ENCODE measurements at places on chromosomes 6 and 20. TPM values are rescaled to one million over a fixed set of nuclear protein-coding genes. Genes with fewer than 3 reads are reported as not detected.

TMC2 gene
- not detected for total RNA-seq

BANF2 gene
- not detected for total RNA-seq

C6orf141 gene
- 23.4 TPM for total RNA-seq

PRSS16 gene
- 2.5 TPM for total RNA-seq

DDR1 gene
- 48.2 TPM for total RNA-seq

LPIN3 gene
- 9.5 TPM for total RNA-seq

LTV1 gene
- total RNA-seq, result 37.8 TPM

TRAPPC3L gene
- not detected for total RNA-seq

CST5 gene
- not detected for total RNA-seq

SUMO4 gene
- total RNA-seq, result not detected

THEMIS gene
- not detected for total RNA-seq

EZR gene
- 311 TPM for total RNA-seq

OR2H2 gene
- not detected for total RNA-seq
